Right forelimb (tissue), 1 donor: ENCODE measurements at places on chromosomes 5 and 9.

DNA sequence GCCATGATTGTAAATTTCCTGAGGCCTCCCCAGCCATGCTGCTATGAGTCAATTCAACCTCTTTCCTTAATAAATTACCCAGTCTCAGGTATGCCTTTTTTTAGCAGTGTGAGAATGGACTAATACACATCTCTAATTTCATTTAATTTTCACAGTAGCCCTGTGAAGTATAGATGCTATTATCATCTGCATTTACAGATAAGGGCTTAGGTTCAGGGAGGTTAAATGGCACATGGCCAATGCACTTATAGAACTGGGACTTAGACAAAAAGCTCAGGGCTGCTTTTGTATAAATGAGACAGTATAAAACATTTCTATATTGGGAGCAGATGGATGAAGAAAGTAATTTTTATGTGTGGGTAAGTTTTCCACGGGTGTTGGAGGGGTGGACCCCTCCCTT is 62.9 kb upstream of the PANK3 start:
- DNase-seq, result no peak

DNA sequence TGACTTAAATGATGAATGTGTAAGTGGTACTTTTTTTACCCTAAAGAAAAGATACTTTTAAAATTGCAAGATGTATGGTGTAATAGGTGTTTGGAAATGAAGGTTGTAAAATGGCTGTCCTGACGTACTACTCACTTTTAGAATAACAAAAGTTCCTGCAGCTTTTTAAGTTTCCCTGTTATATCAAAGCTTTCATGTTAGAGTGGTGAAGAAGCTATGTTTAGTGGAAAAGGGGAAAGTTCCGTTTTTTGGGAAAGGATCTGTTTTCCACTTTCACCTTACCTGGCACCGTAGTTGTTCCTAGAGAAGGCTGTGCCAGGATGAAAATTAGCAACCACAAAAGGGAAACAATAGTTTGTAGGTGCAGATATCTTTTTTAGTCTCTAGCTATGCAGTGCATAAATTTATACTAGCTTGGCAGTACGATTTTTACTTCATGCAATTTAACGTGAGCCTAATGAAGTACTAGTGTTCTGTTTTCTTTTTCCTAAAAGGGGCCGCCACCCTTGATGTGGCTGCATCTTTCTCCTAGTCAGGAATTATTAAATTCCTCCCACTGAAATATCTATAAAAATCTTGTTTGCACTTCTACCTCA is 1.3 kb downstream of the TNPO1 start:
- DNase-seq, result no peak

- DNase-seq, result peak; percentile 23
These were observed 1.7 kb downstream of the TRAF1 start for GRCh38 chr9:120924698-120925534.

DNA sequence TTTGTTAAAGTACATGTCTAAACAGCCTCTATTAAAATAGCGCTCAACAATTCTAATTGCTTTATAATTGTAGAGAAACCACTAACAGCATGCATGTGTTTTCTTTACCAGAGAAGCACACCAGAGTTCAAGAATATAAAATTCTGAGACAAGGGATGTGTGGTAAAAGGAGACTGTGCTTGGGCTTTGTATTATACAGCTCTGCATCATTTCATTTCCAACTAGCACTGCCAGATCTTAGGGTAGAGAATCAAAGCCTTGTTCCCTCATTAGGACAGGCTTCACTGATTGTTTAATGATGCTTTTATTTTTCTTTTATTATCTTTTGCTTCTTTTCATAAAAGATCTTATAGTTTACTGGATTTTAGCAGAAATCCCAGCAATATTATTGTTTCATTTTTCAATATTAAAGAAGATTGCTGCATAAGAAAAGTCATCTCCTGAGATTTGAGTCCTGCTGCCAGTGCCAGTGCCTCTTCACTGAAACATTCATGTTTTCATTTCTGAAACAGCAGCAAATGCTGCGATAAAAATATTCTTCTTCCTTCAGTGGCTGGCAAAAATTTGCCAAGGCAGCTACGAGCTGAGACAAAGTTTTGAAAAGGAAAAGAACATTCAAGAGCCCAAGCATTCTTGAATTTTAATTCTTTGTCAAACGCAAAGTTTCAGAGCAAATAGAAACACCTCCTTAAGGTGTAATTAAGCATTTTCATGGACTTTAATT is 491.0 kb upstream of the PIK3R1 start:
- no peak for DNase-seq

DNA sequence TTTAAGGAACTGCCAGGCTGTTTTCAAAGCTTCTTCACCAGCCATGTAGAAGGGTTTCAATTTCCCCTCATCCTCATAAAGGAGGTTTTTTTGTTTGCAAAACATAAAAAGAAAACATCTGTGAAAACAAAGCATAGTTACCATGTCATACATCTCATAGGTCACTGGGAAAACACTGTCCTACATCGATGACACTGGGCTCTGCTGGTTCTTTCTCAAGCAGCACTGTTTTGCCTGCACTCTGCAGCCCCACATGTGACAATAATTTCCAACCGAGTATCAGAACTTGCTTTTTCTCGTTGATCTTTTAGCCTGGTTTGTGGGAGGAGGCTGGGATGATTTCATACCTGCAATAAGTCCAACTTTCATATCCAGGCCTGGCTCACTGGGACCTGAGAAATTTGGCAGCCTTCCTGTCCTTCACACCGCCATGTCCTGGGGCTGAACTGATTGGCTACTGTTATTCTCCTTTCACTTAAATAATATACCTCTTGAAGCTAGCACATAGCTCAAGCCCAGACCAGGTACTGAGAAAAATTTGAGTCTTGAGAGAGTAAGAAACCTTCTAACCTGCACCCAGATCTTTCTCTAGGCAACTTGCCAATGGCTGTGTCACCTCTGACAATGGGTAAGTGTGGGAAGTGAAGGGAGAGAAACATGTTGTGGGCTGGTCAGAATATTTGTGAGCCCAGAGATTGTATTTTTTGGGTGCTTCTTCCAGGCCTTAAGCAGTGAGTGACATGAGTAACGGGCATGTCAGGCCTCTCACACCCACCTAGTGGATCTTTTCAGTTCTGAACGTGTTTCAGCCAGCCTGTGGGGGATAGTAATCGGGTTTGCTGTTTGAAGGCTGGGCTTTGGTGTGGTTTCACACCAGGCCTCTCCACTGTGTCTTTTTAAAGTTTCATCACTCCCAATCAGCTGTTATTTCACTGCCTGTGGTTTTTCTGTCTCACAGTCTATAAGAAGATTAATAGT is 502.8 kb downstream of the NTRK2 start:
- peak; percentile 53 for DNase-seq

DNA sequence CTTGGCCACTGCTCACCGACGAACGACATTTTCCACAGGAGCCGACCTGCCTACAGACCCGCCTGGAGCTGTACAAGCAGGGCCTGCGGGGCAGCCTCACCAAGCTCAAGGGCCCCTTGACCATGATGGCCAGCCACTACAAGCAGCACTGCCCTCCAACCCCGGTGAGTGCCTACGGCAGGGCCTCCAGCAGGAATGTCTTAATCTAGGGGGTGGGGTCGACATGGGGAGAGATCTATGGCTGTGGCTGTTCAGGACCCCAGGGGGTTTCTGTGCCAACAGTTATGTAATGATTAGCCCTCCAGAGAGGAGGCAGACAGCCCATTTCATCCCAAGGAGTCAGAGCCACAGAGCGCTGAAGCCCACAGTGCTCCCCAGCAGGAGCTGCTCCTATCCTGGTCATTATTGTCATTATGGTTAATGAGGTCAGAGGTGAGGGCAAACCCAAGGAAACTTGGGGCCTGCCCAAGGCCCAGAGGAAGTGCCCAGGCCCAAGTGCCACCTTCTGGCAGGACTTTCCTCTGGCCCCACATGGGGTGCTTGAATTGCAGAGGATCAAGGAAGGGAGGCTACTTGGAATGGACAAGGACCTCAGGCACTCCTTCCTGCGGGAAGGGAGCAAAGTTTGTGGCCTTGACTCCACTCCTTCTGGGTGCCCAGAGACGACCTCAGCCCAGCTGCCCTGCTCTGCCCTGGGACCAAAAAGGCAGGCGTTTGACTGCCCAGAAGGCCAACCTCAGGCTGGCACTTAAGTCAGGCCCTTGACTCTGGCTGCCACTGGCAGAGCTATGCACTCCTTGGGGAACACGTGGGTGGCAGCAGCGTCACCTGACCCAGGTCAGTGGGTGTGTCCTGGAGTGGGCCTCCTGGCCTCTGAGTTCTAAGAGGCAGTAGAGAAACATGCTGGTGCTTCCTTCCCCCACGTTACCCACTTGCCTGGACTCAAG is 1.5 kb downstream of the CSF2 start:
- no peak for DNase-seq

DNA sequence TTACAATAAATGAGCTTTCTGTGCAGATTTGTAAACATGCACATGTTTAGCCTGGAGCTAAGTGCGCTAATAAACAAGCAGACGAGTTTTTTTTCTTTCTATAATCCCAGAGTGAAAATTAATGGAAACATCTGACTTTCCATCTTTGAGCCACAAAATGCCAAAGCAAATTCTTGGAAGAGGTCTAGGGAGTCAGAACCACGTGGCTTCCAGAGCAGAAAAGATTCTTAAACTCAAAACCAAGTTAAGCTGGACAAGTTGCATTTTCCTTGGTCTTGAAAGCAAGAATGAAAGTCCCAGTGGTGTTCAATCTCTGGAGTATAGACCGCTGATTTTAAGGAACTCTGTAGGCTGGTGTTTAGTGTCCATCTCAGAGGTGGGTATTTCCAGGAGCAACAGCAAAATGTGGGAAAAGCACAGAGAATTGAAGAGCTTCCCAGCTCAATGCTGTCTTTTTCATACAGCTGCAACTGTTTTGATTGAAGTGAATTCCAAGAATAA is 71.4 kb downstream of the MYO10 start:
- peak; percentile 47 for DNase-seq

- DNase-seq, result no peak
These were observed 178.8 kb downstream of the GIN1 start for GRCh38 chr5:102941111-102941510.

DNA sequence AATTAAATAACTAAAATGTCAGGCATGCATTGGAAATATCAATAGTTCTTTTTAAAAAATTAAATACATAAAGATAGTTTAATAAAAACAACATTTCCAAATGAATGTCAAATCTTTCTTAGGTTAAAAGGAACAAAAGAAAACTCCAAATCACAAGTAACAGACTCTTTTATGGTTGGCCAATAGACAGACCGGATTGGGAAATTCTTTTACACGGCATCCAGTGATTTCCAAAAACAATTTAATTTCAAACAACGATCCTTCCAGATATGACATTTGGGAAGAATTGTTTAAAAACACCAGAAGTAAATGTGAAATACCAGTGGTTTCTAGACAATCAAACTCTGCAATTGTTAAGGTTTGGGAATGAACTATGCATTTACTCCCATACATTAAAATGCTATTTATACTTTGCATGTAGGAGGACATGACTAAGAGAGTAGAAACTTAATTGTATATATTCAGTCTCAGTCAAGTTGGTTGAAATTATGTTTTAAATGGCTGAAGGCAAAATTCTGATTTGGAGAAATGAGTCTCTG is 32.8 kb downstream of the ZNF474 start:
- DNase-seq, result no peak

DNA sequence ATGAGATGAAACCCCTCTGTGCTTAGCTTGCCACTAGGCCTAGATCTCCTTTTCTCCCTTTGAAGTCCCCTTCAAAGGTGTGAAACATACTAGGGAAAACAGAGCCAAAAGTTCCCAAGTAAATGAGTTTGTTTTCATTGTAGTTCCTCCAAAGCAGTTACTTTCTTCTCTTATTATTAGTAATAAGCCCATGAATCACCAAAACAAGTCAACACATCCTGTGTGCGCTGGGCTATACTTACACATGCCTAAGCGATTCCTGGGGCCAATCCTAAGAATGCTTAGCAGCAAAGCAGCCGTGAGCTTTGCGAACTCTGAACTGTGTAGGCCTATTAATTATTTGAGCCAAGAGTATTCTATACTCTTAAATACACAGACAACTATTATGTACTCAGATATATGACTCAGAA is 7.6 kb downstream of the ENC1 start:
- no peak for DNase-seq
